ENCODE measurements at places on chromosomes 7 and 10.

- DNase-seq: no peak
These were observed 19.7 kb downstream of the FAM24A start for GRCh38 chr10:122930140-122930539.

DNA sequence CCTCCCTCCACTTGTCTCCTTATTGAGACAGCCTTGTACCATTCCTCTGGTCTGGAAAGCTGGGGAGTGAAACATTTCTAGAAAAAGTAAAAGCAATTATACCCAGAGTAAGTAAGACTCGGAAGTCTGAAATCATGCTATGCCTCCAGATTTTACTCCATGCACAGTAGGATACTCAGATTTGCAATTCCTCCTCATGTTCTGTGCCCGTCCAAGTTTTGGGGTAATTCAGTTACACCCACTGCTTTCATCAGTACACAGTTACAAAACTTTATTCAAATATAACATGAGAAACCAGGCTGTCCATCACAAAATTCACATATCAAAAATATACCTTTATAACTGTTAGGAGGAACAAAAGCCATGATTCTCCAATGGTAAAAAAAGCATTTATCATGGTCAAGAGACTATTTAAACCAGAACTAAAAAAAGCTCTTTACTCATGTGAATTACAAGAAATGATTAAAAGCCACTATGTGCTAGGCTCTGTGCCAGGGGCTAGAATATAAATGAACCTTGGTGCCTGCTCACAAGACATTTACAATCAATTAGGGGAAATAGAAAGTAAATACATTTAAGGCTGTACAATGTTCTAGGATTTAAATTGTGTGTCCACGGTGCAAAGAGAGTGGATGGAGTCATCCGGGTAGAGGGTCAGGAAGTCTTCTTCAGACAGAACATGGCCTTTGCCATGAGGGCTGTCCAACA, 320.2 kb downstream of the ELMO1 start:
- DNase-seq: no peak

- no peak for DNase-seq
These were observed 648.8 kb upstream of the COBL start for GRCh38 chr7:51965454-51965853.

DNA sequence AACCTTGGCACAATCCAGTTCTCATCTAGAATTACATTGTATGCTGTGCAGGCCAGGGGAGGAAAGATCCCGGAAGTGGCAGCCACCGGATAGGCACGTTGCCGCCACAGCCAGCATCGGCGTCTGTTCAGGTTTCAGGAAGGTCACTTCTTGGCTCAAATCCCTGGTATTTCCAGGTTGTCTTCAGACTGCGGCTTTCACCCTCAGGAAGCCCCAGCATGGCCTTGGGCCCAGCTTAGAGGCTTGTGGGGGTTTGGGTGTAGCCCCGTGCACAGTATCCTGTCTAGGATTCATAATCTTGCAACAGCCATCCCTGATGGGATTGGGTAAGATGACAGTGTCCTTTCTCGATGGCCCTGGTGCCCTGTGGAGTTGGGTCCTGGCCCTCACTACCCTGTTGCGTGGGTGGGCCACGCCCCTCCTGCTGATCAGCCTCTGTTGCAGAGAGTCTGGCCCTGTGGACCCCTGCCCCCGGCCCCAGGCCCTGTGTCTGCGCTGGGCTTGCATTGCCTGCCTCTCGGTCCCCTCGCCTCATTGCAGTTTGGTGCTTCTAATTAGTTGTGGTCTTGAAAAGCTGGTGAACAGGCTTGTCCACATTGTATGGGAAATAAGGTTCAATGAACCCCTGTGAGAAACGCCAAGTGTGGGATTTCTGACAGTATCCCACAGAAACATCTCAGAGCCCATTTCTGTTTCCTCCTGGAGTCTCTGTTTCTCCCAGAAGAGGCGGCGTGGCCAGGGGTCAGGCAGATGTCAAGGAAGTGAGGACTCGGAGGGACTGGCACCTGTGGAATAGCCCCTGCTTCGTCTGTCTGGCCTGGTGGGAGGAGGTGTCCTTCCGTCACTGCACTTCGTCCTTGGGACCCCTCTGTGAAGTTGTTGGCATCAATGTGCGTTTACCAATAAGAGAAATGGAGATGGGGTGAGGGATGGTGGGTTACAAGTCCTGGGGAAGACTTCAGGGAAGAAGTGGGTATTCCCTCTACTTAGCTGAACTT, 77.5 kb downstream of the MGMT start:
- DNase-seq: no peak

DNA sequence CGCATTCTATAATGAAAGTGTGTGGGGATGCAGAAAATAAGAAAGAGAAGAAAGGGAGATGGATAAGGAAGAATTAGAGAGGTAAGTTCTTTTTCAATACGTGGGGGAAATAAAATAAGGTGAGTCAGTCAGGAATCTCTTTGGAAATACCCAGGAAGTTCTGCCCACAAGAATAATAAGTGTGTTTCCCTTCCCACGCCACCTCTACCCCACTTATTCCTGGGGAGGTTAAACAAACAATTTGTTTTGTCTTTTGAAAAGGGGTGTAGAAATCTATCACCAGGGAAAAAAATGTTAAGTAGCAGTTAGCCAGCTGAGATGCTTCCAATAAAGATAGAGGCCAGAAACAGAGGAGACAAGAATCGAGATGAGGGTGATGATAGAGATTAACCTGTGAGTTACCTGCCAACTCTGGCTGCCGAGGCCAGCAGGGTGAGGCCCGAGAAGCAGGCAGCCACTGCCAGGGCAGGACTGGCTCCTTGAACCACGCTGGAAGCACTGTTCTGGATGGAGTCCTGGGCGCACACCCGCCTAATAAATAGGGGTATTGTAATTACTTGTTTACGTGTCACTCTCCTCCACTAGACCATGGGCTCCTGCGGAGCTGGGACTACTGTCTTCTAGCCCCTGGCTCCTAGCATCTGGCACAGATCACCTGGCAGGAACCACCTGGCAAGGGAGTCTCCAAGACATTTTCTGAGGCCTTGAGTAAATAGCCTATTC, 191.3 kb downstream of the FGFR2 start:
- DNase-seq: no peak

DNA sequence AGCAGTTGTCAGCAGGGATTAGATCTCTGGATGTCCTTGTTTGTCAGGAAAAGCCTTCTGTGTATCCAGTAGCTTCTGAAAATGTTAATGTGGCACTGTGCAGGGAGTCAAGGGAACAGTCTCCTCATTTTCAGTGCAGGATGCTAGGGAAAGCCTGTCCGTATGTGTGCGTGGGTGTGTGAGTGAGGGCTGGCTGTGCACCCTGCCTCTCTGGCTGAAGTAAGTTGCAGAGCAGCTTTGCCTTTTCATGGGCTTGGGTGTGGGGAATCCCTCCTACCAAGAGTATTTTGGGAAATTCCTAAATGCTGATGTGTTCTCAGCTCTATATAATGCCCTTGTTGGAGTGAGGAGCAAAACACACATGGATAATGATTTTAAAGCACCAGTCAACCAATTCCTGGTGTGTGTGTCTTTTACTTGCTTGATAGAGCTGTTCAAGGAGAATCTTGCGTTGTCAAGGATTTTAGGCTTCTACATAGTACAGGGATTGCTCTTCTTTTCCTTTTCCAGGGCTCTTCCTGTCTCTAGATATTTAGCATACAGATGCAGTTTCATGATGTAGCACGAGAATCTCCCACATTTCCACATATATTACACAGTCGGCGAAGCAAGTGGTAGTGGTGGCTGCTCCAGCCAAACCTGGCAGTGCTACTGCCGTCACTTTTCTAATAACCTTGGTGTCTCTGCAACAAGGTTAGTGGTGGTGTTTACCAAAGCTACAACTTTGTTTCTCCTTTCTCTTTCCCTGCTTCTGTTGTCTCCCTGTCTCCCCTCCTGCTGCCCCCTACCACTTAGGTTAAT, 92.8 kb downstream of the MCU start:
- no peak for DNase-seq

GRCh38 chr7:107718456-107719193, 25.3 kb upstream of the CBLL1 start:
- DNase-seq: no peak

- DNase-seq: no peak
These were observed 1.3 kb upstream of the ZCCHC24 start for GRCh38 chr10:79446758-79447084.

DNA sequence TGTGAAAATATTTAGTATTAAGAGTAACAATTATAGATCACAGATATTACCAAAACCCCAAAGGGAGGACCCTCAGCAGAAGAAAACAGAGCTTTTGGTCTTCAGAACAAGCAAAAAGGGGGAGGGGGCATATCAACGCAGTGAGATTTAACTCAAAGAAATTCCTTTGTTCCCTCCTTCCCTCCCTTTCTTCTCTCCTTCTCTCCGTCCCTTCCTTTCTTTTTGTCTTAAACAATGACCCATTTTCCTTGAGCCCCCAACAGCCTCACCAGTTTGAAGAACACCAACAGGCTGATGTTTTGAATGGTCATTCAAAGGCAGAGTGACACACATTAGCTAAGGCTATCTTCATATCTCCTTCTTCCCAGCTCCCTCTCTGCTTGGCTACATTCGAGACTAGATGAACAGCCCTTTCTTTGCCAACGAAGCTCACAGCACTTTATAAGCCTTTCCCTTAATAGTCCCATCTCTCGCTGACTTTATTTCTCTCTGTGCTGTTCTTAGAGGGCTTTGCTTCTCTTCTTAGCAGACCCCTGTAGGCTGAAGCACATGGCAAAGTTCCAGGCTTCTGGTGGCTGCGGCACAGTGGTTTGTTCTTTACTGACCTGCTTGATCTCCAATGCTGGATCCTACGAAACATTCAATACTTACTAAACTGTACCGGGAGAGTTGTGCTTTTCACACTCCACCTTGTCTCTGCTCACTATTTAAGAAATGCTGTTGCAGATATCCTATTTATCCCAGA, 75.6 kb upstream of the KCNIP2 start:
- no peak for DNase-seq

DNA sequence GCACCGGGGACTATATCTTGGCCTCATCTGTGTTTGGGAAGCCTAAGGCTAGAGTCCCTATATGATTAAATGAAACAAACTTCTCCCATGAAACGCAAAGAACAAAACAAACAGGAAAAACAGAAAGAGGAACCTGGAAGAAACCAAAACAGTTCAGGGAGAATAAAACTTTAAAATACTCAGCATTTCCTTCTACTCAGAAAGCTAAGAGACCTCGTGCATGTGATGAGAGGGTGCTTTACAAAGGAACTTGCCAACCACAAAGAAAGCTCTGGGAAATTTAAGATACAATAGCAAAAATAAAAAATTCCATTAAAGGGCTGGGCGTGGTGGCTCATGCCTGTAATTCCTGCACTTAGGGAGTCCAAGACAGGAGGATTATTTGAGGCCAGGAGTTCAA, 6.9 kb downstream of the PILRA start:
- DNase-seq: no peak

- DNase-seq: no peak
These were observed 67.1 kb upstream of the PRR15 start for GRCh38 chr7:29496355-29497020.

DNA sequence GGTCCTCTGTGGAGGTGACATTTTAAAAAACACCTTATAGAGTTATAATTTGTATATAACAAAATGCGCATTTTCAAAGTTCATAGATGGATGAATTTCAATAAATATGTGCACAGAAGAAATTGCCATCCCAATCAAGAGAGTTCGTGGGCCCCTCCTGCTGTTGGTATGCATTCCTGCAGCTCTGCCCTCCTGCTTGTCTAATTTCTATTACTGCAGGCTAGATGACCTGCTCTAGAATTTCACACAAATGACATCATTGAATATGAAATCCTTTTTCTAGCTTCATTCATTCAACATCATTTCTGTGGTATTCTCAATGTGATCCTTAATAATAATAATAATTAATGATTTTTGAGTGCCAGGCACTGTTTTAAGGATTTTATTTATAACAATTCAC, 348.2 kb downstream of the SDK1 start:
- no peak for DNase-seq

DNA sequence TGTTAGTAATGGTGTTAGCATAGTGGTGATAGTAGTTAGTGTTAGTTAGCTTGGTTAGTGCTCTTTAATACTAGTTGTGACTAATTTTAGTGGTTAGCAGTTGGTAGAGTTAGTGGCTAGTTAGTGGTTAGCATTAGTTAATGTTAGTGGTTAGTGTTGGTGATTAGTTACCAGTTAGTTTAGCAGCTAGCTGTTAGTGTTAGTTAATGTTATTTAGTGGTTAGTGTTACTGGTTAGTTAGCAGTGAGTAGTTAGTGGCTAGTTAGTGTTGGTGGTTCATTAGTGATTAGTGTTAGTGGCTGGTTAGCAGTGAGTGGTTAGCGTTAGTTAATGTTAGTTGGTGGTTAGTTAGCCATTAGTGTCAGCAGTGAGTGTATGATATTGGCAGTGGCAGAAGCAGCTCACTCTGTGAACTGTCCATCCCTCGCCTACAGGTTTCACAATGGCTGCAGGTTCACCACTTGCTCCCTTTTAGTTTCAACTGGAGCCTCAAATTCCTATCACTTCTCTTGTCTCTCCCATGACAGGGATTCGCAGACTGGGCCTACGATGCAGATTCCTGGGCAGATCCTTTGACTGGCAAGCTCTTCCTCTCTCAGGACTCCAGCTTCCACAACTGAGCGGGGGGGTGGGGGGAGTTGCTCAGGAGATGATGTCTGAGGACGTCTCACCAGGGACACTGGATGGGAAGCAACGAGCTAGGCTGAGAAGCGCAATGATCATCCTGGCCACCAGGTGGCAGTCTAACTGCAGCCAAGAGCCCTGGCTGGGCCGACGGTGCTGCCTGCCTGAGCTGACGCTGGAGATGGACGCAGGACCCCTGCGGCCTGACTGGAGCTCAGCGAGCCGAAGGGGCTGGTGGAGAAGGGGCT, 19.5 kb downstream of the GHRHR start:
- DNase-seq: peak; percentile 84

GRCh38 chr7:44811093-44811492, 14.6 kb downstream of the PPIA start:
- DNase-seq: no peak

DNA sequence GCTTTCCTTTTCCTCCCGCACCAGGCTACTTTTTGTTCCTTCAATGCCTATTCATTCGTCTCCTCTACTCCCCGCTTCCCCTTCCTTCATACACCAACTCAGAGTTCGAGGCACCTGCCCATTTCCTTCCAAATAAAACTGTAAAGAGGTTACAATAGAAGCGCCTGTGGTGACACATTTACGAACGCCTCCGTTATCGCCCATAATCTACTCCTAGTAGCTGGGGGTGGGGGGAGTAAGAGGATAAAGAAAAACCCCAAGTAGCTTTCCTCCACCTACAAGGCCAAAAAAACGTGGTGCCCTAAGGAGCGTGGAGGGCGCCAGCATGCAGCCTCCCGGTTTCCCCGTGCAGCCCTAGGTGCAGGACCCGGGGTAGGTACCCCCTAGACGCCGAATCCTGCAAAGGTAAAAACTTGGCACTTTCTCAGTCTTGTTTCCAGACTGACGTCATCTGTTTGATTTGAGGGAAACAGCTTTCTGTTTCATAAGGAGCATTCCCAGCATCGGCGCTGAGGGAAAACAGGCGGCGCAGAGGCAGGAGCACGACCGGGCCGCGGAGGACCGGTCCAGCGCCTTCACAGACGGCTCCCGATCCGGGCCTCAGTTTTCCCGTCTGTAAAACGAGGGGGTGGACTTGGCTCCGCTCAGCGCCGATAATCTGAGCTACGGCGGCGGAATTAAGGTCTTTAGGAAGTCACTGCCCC, 922 bp downstream of the PPA1 start:
- DNase-seq: peak; percentile 72
